ENCODE measurements at places on chromosomes 2 and 18.

DNA sequence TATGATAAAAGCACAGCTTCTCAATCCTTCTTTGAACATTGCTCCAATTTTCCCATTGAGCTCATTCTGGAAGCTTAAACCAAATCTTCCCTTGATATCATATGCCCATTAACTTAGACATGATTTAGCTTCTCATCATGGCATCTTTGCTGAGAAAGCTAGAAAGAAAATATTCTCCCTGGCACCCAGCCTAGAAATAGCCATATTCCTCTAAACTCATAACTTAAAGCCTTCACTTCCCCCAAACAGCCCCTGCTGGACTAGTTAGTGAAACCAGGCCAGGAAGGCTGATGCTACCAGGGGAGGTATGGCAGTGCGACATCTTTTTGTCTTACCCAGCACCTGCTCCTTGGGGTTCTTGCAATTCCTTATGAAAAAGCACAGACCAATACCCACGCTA is 4.3 kb downstream of the AAK1 start:
- DNase-seq = no peak

DNA sequence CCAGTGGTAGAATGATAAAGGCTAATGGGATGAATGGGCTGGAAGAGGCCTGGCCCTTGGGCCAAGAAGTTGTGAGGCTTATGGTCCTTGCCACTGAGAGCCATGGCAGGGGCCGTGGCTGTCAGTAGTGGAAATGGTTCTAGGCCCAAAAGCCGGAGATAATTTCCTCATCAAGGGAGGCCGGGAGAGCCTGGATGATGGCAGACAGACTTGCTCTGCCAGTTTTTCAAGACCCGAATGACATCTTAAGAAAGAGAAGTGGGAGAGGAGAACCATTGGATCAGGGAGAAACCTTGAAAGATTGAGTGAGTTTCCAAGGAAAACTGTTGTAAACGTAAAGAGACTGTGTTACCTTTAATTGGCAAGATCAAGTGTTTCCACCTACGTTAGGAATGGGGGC is 46.3 kb upstream of the VPS54 start:
- DNase-seq = no peak

GRCh38 chr2:196234672-196235071 is 63.3 kb upstream of the STK17B start:
- no peak for DNase-seq

DNA sequence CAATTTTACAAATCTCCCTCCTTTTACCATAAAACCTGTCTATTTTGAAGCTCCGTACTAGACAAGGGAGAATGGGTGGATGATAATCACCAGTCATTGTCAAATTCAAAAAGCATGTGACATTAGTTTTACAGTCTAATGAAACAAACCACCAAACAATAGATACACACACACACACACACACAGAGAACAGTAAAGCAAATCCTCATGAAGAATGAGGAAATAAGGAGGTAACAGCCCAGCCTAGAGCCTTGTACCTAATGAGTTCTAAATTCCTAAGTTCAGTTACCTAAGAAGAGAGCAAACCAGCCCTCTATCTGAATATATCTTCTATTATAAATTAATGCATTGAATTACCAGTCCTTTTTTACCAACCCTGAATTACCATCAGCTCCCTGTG is 36.8 kb upstream of the BZW1 start:
- no peak for DNase-seq

DNA sequence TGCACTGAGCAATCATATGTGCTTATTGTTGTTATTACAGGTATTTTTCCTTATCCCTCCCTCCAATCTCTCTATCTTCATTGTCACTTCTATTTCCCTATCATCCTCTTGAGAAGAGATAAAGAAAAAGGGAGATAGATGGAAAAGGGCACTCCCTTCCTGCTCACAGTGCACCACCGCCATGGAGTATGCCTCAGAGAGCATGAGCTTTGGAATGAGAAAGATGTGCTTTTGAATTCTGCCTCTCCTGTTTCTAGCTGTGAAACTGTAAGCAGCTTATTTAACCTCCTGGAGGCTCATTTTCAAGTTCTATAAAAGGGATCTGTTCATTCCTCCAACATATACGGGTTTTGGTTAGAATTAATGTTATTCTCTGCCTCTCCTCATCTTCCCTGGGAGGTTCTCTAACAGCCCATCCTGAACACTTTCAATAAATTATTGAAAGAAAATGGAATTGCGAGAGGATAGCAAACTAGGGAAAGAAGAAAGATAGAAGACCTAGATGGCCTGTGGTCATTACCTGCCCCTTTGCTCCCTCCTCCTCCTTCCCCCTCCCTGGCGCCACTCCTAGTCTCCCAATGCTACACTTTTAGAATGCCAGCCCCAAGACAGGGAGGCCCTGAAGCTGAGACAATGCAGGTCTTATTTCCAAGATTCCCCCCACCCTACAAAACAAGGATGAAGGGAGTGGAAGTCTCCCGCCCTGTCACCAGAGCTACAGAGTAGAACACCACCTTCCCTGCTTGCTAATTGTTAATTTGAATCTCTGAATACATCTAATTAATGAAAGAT is 37.8 kb downstream of the FIGN start:
- no peak for DNase-seq

DNA sequence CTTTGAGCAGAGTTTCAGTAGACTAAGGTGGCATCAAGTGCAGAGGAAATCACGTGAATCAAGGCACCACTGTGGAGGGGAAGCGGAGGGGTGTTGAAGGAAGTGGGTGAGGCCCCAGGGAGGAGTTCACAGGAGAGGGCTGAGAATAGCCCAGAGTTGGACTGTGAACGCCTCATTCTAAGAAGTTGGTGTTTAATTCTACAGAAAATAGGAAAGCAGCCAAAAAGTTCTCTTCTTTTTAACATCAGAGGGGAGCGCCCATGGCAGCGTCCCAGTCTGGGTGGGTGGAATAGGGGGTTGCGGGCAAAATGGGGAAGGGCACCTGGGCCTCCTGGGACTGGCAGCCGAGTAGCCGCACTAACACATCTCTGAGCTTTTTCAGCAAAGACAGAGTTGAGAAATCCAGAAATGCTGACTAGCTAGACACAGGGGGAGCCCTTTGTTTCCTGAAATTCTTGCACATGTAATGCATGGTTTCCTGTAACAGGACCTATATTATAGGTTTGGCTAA is 97.0 kb downstream of the NEB start:
- DNase-seq = no peak

GRCh38 chr2:148645539-148646230 is 1.1 kb downstream of the EPC2 start:
- peak; percentile 54 for DNase-seq

- DNase-seq = no peak
These were observed 338.7 kb downstream of the HRH4 start for GRCh38 chr18:24799176-24799575.

DNA sequence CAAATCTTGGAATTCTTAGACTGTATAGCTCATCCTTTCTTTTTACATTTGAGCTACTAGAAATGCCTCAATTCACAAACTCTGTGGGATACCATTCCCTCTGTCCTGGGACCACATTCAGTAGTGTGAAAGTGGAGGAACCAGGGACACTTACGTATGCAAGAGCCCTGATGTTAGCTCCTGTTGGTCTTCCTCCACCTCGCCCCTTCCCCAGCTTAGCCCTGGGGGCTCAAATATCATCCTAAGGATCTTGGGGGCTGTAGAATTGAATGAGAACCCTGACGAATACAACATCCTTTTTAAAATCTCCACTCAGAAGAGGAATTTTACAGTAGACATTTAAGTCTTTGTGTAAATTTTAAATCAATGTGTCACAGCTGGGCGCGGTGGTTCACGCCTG is 65.2 kb upstream of the RAPH1 start:
- no peak for DNase-seq

GRCh38 chr2:20097889-20098714 is 46.7 kb upstream of the LAPTM4A start:
- peak; percentile 86 for DNase-seq

DNA sequence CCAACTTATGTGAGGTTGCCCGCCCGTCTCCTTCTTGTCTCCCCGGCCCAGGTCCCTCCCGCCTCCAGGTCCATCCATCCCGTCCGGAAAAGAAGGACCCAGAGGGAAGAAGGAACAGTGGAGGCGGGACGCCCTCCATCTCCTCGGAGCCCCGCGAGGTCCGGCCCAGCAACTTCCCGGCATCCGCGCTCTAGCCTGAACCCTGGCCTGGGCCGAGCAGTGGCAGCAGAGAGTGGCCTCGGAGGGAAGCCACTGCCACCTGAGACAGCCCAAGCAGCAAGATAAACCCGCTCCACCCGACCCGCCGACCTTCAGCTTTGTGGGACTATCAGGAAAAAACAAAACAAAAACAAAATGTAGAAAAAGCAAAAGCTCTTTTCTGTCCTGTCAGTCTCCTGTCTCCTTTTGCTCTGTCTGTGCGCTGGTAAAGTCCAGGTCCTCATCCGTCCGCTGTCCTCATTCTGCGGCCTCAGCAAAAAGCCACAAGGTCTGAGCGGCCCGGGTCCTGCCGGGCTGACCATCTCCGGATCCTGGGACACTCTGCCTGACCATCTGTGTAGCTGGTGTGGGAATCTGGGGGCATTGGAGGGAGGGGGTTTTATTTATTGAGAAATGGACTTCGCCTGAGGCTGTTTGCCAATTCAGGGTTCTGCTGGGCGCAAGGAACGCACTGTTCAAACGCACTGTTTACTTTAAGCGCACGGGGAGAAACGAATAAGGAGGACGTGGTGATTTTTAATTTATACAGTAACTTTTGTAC is 3.1 kb downstream of the DLX1 start:
- DNase-seq = no peak

- DNase-seq = no peak
These were observed 1710.2 kb upstream of the SLC39A10 start for GRCh38 chr2:193946806-193947205.

GRCh38 chr18:80119111-80119510 is 10.0 kb downstream of the ADNP2 start:
- no peak for DNase-seq

GRCh38 chr2:12071318-12071717 is 324.9 kb downstream of the LPIN1 start:
- no peak for DNase-seq

GRCh38 chr2:6113786-6114185 is 421.6 kb downstream of the SOX11 start:
- DNase-seq = no peak

GRCh38 chr2:199818754-199819153 is 32.2 kb downstream of the FTCDNL1 start:
- no peak for DNase-seq

GRCh38 chr2:215914054-215914776 is 99.1 kb downstream of the MREG start:
- no peak for DNase-seq

DNA sequence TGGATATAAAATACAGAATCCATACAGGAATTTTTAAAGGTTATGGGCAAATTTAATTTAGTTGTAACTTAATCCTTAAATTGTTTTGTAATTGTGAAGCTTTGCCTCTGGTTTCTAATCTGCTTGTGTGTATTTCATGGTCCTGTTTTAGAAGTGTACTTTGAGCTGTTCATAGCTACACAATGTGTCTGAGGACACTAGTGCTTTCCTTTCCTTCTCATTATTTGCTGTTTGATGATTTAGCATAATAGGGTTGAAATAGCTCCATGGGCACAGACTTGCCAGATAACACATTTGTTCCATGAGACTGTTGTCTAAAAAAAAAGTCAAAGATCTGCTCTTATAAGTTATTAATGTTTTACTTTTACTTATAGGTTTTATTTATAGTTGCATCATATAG is 134.2 kb downstream of the MYO1B start:
- DNase-seq = no peak

GRCh38 chr18:55588111-55588869 is at the start of gene TCF4:
Gene TCF4 (minus strand): TSS chr18:55588192. CDS start chr18:55587116, 1,076 bp downstream.
- DNase-seq = peak; percentile 76

DNA sequence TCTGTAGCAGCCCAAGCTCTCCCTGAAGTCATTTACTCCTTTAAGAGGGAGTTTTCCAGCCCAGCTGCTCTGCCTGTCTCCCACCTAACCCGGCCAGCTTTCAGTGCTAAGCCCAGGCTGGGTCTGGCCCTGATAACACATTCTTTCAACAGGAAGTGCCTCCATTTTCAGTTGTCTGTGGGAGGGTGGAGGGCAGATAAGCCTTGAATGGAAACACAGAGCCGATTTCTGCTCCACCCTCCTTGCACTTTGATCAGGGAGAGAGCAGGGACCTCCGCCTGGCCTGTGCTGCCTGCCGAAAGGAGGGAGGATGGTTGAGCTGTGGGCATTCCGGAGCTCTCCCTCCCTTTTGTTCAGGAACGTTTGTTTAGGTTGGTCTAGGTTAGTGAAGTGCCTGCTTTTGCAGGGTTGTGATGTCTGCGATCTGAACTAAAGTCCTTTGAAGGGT is 24.8 kb downstream of the GATA6 start:
- DNase-seq = no peak

- no peak for DNase-seq
These were observed 724.6 kb upstream of the CELF4 start for GRCh38 chr18:38290229-38290628.

DNA sequence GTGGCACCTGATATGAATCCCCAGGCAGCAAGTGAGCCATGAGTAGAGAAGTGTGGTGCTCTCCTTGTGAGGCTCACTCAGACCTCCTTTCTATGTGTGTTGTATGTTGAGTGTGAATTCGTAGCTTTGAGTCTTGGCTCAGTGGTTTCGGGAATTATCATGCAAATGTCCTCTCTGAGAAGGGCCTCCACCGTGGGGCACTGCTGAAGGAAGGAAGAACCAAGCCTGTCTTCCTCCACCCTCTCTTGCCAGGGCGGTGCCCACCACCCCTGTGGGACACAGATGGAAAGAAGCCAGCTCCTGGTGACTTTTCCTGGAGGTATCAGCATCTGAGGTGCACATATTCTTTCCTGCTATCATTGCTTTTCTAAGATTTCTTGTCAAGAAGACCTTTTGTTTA is 156.1 kb downstream of the MYT1L start:
- no peak for DNase-seq

GRCh38 chr2:236945431-236946016 is 140.2 kb upstream of the COPS8 start:
- DNase-seq = no peak

GRCh38 chr2:98463988-98464771 is 19.5 kb downstream of the INPP4A start:
- DNase-seq = no peak

- DNase-seq = no peak
These were observed 309.2 kb downstream of the NR4A2 start for GRCh38 chr2:156023229-156023869.

DNA sequence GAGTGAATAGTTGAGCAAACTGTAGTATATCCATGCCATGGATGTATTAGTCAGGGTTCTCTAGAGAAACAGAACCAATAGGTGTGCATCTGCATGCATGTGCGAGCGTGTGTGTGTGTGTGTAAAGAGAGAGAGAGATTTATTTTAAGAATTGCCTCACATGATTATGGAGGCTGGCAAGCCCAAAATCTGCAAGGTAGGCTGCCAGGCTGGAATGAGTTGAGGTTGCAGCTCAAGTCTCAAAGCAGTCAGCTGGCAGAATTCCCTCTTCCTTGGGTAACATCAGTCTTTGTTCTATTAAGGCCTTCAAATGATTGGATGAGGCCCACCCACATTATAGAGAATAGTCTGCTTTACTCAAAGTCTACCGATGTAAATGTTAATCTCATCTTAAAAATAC is 187.8 kb downstream of the ANAPC1 start:
- no peak for DNase-seq

DNA sequence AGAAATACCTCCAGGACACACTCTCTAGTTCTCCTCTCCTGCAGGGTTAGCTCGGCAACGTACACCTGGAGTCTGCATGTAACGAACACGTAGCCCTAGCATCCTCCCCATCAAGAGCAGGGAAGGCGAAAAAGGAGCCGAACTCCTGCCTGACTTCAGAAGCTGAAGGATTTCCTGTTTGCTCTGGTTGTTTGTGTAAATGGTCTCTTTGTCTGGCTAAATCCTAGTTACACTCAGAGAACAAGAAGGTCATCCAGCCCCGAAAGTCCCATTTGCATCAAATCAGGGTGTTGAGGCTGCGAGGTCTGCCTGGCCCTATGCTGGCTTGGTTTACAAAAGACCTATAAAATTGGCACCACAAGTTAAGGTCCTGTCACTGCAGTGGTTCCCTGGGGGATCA is 66.4 kb upstream of the POMC start:
- DNase-seq = no peak

Measured in muscle of arm (tissue), 14 donors.